ENCODE measurements at places on chromosomes 6 and 20.
A peak's percentile ranks its signal among the peaks of the same experiment; 100 is the strongest.

DNA sequence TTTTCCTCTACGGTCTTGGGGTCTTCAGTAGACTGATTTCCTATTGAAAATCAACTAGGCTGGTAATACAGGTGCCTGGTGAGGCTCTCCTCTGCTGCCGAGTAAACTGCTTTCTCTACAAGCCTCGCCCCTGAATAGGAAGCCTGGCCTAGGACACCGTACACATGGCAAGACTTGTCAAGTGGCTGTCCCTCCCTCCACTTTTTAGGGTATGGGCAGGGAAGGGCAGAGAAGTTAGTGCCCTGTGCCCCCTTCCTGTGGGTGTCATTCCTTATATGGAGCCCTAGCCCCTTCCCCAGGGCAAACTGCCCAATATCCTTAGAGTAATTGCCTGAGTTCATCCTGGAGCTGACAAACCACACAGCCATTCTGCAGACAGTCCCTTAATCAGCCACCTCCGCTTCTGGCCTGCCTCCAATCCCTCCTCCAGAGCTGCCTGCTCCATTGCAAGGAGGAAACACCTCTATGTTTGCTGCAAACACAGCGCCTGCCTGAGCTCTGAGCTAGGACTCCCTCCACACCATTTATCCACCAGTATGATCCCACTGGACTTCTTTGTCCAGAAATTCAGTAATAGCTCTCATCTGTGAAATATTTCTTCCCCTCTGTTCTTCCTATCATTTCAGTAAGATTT lies 93.1 kb downstream of the CHD6 start:
- DNase-seq = no peak

DNA sequence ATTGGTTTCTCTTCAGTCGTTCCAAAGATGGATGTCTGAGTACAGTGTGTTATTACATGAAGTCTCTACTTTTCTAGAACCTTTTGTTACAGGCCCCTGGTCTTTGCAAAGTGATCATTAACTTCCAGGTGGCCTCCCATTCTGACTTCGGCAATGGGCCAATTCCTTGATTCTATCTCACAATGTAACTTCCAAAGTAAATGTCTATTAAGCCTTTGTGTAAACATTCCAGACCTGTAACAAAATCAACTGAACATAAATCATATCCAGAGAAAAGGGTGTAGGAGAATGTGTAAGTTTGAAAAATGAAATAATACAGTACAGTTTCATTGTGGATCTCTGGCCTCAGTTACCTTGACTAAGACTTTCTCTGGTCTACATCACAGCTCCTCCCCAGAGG lies 187.8 kb upstream of the JAG1 start:
- DNase-seq = no peak

DNA sequence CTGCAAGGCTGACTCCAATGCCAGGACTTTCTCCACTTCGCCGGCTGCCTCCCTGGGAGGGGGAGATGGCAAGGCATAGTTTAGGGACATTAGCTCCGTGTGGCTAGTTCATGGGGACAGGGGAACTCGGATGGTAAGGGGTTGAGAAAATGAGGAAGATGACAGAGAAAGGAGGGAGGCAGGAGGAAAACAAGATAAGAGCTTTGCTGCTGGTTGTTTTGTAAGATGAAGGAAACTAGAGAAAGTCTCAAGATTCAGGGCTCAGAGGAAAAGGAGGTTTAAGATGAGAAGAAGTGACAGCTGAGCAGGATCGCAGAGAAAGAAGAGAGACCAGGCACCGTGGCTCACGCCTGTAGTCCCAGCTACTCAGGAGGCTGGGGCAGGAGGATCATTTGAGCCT lies 180.9 kb upstream of the RREB1 start:
- no peak for DNase-seq

GRCh38 chr6:43972179-43972912 lies 154.9 kb downstream of the MRPL14 start:
- DNase-seq = no peak

GRCh38 chr20:35561268-35561667 lies 19.4 kb downstream of the ERGIC3 start:
- peak; percentile 65 for DNase-seq

- no peak for DNase-seq
These were observed 336.8 kb upstream of the MANEA start for GRCh38 chr6:95240514-95240913.

- DNase-seq = no peak
These were observed 209.9 kb upstream of the SLC35B3 start for GRCh38 chr6:8645212-8645611.

DNA sequence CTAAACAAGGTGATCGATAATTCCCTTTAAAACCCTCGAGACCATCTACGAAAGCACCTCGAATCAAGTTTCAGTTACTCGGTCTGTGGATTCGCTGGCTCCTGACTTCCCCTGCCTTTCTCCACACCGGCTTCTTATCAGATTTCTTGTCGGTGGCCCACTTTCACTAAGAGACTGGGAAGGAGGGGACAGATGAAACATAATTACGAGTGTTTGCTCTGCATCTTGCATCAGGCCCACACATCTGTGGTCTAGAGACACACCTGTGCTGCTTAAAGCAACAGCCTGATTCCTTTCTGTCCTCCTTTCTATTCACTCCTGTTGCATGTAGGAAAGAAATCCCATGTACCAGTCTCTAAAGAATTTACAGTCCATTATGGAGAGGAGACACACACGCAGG lies 37.7 kb downstream of the INSM1 start:
- no peak for DNase-seq

- no peak for DNase-seq
These were observed 453.3 kb downstream of the RFPL4B start for GRCh38 chr6:112800439-112800838.

DNA sequence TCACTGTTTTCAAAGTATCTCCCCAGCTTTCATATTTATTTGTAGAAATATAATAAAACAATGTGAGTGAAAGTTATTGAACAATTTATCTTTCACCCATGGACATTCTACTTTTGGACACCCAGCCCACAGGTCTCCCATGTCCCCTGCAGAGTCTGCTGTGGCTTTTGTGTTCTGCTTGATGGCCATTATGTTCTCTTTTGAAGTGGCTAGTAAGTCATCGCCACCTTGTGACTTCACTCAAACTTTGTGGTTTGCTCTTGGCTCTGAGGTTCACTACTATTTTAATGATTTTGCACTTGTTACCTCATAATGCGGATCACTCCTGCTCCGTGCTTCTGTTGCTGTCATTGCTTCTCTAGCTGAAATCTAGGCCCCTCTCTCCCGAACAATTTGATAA lies 10.2 kb upstream of the DEFB113 start:
- peak; percentile 48 for DNase-seq

GRCh38 chr20:15098351-15098750 lies 760.9 kb upstream of the FLRT3 start:
- no peak for DNase-seq

- no peak for DNase-seq
These were observed 2.0 kb downstream of the ZNF335 start for GRCh38 chr20:45969712-45970634.

DNA sequence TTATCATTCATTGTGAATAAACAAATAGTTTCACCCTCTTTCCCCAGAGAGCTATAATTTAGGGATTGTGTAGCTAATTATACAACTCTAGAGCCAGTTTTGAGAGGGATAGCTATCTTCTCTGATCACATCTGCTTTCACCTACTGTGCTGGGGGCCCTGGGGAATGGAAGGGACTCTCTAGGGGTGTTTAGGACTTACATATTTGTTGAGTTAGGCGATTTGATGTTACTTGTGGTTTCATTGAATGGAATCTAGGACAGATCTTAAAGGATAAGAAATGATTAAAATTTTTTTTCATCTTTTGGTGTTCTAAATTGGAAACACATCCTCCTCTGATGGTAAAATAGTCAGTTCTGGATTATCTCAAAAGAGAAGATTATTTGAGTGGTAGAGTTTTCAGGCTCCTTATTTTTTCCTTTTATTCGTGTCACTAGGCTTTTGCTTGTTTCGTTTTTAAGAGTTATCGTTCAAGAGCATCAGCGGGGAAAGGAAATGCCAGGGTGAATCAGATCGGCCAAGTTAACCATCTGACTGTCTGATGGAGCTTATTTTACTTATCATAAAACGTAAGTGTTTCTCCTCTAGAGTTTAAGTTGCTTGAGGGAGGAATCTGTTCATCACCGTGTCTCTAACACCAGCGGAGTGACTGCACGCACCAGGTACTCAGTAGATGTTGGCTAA lies 236.7 kb downstream of the FARS2 start:
- DNase-seq = no peak

DNA sequence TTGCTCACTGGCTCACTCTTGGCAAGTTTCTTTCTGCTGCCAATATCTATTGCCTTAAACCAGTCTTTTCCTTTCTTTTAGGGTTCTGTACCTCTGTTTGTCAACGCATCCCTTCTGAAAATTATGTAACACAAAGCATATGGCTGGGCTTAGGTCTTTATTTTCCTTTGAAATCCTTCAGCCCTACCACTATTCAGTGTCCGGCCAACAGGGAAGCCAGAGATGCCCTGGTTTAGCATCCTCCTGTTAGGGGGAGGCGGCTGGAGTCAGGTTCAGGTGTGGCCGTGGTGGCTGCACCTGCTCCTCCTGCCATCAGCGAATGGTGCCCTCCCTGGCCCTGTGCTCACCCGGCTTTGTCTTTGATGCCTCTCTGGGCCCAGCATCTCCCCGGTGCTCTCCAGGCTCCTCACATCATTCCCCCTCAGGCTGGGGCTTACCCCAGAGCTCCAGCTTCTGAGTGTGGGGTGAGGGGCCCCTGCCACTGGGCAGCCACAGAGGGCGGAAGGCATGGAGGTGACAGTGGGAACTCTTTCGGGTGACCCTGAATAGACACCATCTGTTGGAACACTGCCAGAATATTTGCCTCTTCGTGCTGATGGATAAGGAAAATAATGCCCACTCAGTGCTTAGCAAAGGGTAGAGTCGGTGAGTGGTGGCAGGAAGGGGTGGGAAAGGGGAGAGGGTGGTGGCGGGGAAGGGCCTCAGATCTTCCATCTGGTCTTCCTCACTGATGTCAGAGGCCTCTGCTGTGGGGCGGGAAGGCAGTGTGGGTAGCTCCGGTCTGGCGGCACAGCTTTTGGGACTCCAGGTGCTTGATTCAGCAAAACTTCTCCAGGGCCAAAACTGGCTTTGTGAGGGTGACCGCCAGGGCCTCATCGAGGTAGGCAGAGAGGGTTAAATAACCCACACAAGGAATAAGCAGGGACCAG lies 97.2 kb downstream of the DACT2 start:
- DNase-seq = no peak

DNA sequence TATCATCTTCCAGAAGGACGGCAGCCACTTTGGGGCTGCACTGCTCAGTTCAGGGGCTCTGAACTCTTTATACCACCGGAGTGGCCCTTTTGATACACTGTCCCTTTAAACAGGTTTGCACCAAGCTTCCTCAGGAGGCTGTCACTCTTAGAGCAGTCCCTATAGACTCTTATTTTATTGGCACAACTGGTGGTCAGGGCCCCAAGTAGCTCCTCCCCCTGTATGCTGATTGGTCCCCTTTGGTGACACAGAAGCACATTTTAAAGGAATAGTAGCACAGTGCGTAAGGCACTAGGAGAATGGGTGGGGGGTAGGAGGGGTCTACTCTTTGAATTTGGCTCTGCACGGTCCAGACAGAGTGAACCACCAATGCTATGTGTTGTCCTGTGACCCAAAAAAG lies 122.6 kb upstream of the MLN start:
- DNase-seq = peak; percentile 40

DNA sequence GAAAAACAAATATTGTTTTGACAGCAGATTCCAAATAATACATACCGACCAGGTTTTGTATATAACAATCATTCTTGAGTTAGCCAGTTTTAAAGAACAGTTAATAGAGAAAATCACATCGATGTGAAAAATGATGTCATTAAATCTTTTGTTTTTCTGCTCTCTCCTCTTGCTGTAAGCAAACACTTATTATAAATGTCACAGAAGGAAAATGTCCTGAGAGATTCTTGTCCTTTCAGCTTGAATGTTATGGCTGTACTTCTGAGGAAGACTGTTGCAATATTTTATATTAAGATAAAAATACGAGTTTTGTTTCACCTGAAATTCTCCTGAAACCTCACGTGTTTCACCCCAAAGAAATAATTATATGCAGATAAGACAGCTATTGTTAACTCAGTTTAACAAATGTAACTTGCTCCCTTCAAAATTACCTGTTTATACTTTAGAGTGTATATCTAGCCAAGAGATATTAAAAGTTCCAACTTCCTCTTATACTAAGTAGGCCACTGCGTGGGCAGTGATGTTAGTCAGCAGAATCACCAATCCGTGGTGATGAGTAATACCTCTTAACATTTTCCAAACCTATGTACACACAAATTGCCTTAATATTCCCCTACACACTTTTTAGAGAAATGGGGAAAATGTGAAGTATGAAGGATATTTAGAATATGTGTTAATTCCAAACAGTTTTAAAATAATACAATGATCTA lies 1111.4 kb upstream of the CITED2 start:
- DNase-seq = peak; percentile 21

GRCh38 chr20:62739067-62739466 lies 30.4 kb downstream of the NTSR1 start:
- no peak for DNase-seq

GRCh38 chr6:111803371-111803770 lies 69.9 kb downstream of the FYN start:
- DNase-seq = no peak

DNA sequence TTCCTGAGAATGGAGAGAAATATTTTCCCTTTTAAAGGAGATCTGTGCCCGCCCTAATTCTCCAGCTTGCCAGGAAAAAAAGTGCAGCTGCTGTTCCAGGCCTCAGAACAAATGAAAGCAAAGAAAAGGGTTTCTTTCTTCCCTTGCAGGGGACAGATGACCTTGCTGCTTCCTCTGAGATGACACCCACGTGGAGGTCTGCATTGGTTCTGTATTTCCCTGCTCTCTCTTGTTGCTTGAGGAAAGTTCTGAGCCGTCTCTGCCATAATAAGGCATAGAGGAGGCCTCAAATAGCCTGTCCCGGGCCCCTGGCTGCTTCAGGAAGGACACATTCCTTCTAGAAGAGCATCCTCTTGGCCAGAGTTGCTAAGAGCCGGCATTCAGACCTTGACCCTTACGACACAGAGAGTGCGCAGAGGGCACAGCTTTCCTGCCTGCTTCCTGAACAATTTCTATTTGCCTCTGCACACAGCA lies 501.8 kb upstream of the SULF2 start:
- no peak for DNase-seq

- no peak for DNase-seq
These were observed 126.4 kb downstream of the CCDC170 start for GRCh38 chr6:151620179-151620578.

DNA sequence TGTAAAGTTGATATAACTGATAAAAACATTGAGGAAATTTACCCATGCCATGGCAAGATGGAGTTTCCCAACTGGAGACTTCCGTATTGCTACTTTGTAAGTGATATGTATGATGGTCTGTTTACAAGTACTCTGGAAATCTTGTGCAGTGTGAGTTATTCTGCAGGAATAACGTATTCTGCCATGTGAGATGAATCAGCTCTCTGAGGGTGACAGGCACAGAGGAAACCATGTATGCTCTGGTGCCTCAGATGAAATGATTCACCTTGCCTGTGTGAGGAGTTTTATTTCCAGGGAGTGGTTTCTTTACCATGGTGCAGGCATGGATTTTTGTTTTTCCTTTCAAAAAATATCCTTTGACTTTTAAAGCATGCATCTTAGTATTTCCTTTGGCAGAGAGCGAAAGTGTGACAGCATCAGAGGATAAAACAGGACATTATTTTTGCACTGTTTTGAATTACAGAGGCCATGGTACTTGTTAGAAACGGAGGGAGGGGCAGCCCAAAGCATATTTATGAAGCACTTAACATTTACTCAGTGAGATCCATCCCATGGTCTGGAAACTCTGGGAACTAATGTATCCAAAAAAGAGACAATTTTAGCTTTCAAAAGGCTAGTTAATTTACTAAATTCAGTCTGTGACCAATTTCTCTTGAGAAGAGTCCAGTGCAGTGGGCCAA lies 36.0 kb upstream of the MTRF1L start:
- DNase-seq = no peak

- no peak for DNase-seq
These were observed 739 bp downstream of the B3GAT2 start for GRCh38 chr6:70956191-70956450.

- DNase-seq = no peak
These were observed 1.1 kb upstream of the TREML1 start for GRCh38 chr6:41155132-41155805.

Measured in GM12865 (cell line).